Left lobe of liver (tissue), 2 donors: ENCODE measurements at places on chromosomes 7 and 10. TPM values are rescaled to one million over a fixed set of nuclear protein-coding genes. Genes with fewer than 3 reads are reported as not detected.

The HTRA1 gene
- 83.1 TPM for total RNA-seq

The COL13A1 gene
- 0.48 TPM for total RNA-seq

The WIPF3 gene
- 0.73 TPM for total RNA-seq

DNA sequence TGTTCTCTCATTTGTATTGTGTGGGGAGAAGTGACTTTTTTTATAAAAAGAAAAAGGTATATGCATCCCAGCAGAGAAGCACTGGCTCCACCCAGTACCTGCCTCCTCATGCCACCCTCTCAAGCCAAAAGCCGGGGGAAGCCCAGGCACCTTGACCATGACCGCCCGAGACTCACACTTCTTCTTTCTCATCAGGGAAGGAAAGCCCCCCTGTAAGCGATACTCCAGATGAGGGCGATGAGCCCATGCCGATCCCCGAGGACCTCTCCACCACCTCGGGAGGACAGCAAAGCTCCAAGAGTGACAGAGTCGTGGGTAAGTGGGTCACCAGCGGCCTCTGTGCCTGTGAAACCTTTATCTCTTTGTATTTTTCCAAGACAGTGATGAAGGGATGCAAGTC is 22.9 kb downstream of the IKZF1 start:
- no peak for DNase-seq

The NKX1-2 gene
- 0.05 TPM for total RNA-seq

GRCh38 chr10:22593636-22594198 is 120.7 kb downstream of the PIP4K2A start:
- no peak for DNase-seq

DNA sequence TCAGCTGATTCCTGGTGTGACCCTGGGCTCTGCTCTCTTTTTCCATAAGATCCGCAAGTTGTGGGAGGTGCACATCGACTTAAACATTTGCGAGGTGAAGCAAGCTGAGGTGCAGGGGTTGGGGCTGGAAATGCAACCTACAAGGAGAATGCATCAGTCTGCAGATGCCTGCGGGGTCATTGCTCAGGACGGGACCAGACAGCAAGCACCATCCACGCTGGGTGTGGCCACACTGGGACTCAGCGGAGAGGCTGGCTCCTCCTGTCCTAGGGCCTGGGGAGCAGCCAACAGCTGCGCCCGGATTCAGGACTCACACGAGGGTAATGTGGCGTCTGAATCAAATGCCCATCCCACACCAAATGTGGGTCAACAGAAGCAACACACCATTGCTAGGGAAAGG is 33.8 kb downstream of the STK32C start:
- no peak for DNase-seq

- peak; percentile 87 for DNase-seq
Measured at GRCh38 chr7:102155821-102156441, 130.7 kb upstream of the SH2B2 start.

The NRAP gene
- total RNA-seq = 0.05 TPM

DNA sequence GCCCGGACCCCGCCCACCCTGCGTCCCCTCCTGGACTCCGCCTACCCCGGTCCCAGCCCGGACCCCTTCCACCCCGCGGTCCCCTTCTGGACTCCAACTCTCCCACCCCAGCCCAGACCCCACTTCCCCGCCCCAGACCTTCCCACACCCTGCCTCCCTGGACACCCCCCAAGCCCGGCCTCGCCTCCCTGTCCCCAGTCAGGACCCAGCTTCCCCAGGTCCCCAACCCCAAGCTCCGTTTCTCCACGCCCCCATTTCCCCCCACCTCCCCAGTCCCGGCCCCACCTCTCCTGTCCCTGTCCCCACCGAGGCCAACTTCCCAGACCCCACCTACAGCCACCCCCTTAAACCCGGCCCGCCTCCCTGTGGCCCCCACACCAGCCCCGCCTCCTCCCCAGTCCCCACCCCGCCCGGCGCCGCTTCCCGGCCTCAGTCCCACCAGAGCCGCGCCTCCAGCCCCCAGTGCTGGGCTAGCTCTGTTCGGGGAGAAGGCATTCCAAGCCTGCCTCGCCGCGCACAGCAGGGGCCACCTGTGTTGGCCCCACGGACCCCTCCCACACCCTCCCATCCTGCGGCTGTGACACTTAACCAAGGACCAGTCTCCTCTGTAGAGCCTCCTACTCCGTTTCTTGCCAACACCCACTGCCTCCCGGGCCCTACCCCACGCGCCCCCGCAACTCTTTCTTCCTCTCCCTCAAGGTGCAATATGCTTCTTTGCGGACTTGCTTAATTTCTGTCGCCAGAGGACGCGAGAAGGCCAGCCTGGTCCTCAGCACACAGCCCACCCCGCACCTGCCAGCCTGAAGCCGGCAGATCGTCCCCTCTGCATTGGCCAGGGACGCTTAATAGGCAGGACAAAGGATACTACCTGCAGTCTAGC is 736 bp upstream of the ITIH5 start:
- no peak for DNase-seq

DNA sequence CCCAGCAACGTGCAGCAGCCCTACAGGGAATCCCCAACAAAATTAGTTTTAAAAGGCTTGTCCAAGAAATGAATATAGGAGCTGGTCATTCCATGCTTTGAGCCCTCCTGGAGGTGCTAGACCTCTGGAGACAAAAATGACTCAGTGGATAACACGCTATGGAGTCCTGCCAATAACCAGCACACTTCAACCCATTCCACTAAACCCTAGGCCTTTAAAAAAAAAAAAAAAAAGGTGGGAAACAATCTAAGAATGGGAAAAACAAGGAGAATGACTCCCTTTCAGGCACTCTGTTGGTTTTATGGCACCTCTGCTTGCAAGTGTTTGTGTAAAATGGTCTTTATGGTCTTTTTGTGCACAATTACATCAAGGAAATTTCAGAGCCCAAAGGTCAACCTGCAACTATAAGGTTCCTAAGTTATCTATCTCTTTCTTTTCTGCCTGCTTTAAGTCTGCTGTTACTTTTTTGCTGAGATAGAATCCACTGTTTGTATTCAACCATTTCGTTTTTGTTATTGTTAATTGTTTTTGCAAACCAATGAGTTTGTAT is 21.3 kb downstream of the AVL9 start:
- no peak for DNase-seq

DNA sequence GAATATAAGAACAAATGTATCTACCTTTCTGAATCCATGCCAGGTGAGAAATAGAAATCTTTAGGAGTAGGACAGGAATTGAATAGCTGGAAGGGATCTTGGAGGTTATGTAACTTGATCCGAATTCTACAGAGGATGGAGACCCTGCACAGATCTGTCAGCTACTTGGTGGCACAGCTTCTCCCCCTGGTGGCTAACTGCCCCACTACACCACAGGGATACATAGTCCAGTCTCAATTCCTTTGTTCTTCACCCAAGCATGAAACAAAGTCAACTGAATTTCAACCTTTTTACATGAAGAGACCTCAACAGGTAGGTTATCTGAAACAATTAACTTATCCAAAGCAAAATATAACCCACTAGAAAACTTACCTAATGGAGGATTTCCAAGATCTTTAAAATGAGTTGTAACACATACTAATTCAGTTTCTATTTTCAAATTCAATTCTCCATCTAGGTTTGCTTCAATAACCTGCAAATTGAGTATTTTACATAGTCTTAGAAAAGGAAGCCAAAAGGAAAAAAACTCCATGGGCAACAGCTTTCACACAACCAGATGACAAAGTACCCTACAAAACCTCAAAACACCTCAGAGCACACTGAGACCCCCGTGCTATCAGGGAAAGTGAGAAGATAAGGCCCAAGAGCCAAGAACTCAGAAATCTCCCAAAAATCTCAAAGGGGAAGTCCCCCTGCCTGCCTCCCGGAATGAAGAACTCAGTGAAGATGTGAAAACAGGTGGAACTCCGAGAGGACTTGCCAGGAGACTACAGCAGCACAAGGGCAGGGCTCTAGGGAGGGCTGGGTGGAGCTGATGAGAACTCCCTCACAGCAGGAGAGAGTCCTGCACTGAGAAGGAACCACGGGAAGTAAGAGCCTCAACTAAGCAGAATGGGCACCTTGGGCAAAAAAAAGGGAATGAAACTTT is 10.3 kb downstream of the HUS1 start:
- DNase-seq = peak; percentile 52

DNA sequence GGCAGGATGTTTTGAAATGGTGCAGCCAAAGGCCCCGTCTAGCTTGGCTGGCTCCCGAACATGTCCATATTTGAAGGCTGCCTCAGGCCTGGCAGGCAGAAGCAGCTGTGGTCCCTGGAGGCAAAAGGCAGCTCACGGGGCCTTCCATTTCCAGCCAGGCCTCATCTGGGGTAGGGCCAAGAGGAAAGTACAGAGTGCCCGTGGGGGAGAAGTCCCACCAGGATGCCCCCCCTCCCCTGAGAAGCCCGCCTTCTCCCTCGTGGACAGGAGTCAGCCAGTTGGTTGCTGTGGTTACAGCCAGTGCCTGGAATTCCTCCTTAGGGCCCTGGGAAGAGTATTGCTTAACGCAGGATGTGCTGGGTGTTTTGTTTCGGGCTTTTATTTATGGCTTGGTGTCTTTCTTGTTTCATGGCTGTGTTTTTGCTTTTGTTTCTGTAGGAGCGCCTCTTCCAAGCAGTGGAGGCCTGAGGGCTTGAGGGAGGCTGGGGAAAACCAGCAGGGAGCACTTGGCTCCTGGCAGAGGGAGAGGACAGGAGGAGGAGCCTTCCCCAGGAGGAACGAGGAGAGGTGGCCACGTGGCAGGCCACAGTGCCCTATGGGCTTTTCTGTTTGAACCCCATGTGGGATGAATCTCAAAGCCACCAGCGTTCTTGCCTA is 45.4 kb downstream of the CHST3 start:
- DNase-seq = peak; percentile 54

DNA sequence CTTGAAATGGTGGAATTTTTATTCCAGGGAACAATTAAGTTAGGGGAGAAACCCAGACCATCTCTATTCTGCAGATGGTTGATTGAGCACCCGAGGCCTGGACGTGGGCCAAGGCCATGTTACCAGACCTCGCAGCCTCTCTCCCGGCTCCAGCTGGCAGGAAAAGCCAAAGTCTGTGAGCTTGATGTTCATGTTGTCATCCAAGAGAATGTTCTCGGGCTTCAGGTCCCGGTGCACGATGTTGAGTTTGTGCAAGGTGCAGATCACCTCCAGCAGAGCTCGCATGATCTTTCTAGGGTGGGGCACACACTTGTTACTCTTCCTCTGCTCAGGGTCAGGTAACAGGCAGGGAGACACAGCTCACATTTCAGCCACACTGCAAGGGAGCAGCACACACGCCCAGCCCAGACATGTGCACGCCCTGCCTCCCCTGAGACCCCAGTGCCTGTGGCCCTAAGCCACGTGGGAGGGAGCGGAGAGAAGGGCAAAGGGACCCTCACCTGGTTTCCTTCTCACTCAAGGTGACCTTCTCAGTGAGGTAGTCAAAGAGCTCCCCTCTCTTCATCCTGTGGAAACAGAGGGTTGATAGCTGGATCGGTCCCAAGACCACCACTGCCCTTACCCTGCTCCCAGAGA is 9.5 kb downstream of the PHKG1 start:
- DNase-seq = peak; percentile 81

DNA sequence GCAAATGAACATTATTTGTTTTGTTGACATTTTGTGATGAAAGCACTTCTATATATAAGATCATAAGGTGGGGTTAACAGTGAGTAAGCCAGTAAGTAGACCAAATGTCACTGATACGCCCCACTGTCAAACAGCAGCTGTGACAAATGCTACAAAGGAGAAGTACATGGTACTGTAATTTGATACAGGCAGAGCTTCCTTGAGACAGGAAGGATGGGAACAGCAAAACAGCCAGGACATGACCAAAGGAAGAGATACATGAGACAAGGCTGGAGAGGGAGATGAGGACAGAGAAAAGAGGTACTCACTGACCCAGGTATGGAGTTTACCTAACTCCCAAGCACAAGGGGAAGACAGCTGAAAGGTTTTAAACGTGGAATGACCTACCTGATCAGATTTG is 127.0 kb downstream of the SRPK2 start:
- no peak for DNase-seq

GRCh38 chr10:36185097-36185496 is 543.0 kb upstream of the FZD8 start:
- DNase-seq = no peak

GRCh38 chr10:22022257-22023032 is 18.9 kb upstream of the DNAJC1 start:
- DNase-seq = no peak

DNA sequence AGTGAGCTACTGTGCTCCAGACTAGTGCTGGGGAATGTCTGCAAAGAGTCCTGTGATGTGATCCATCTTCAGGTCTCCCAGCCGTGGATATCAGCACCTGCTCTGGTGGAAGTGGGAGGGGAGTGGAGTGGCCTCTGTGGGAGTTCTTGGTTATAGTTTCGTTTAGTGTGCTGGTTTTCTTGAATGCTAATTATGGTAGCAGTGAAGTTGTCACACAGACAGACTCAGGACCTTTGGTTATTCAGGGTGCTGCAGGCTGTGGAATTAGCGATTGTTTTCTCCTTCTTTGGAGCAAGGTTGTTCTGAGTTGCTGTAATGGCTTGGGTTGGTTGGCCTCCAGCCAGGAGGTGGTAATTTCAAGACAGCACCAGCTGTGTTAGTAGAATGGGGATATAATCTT is 132.7 kb upstream of the HGF start:
- DNase-seq = no peak

The SH2D4B gene
- total RNA-seq = not detected

The ADAM22 gene
- total RNA-seq = 0.53 TPM

DNA sequence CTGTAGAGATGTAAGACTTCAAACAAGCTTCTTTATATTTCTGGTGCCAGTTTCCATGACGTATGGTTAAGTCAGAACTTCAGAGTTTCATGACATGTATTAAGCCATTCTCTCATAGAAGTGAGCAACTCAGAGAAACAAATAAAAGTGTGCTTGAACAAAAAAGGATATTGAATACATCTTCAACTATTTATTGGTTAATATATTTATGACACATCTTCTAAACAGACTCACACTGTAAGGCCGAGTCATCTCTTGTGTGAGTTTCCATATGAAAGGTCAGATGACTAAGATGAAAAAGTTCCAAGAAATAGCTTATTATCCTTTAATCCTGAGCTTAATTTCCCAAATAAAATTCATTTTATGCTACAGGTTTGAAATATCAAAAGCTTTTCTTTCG is 105.5 kb upstream of the CSTF2T start:
- no peak for DNase-seq

DNA sequence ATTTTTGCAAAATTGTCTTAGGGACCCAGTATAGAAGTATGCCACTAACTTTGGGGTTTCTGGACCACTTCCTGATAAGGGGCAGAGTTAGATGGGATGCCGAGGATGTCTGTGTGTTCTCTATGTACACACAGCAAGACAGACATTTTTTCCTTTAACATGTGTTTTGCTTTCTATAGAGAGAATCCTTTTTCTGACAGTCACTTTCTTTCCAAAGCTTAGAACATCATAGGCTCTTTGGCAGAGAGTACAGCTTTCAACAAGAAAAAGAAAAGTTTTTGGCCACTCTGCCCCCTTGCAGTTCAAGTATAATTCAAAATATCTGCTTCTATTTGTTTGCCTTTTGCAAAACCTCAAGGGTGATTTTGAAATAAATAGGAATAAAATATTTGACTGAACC is 44.1 kb downstream of the PAPSS2 start:
- no peak for DNase-seq

- no peak for DNase-seq
Measured at GRCh38 chr7:38839851-38840250, 69.1 kb downstream of the VPS41 start.
